Colonic mucosa (tissue), 4 donors: ENCODE measurements at places on chromosomes 3 and 15. TPM values are rescaled to one million over a fixed set of nuclear protein-coding genes. Genes with fewer than 3 reads are reported as not detected.

The SEMA3B gene
- total RNA-seq, result 57.0 TPM

The PLA2G4E gene
- not detected for total RNA-seq

- H3K27ac ChIP-seq, result no peak overlapping the region
- H3K27me3 ChIP-seq, result no peaks in the 10 kb centered on the region
- no peak overlapping the region for H3K4me3 ChIP-seq
- no peaks in the 10 kb centered on the region for H3K36me3 ChIP-seq
- DNase-seq, result no peak
These were observed 110.9 kb upstream of the TPM1 start for GRCh38 chr15:62931650-62932049.

GRCh38 chr15:82080774-82081173 lies 35.0 kb upstream of the MEX3B start:
- H3K27me3 ChIP-seq, result no peaks in the 10 kb centered on the region
- no peak overlapping the region for H3K4me3 ChIP-seq
- H3K36me3 ChIP-seq, result no peaks in the 10 kb centered on the region
- no peak for DNase-seq
- H3K27ac ChIP-seq, result no peak overlapping the region
- H3K4me1 ChIP-seq, result no peaks in the 10 kb centered on the region

DNA sequence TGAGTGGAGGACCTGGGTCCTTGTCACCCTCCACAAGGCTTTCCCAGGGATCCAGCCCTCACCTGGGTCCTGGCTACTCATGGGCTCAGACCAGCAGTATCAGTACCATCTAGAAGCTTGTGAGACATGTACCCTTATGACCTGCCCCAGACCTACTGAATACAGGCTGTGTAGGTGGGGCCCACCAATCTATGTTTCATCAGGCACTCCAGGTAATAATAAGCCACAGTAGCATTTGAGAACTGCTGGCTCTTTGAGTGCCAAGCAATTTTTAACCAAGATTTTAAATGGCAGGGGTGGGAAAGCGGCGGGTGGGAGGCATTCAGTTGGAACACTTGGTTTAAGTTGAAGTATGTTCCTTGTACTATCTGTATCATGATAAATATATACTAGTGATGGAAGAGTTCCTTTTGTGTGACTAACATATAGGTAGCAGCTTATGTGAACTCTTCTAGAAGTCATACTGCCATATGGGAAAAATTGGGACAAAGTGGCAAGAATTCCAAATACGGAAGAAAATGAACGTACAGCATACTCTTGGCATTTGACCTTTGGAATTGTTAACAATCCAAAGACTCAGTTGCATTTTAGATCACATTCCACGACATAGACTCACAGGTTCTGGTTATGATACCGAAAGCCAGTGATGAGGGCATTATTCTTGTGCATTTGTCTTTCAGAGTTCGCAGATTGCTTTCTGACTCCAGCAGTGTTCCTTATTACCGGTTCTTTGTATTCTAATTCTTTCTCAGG lies 190.4 kb downstream of the GHSR start:
- no peak for DNase-seq
- no peak overlapping the region for H3K4me3 ChIP-seq
- H3K36me3 ChIP-seq, result no peaks in the 10 kb centered on the region
- H3K27me3 ChIP-seq, result no peaks in the 10 kb centered on the region
- no peaks in the 10 kb centered on the region for H3K4me1 ChIP-seq

GRCh38 chr15:68559345-68560310 lies 19.2 kb upstream of the CORO2B start:
- H3K36me3 ChIP-seq, result no peaks in the 10 kb centered on the region
- no peak overlapping the region for H3K27ac ChIP-seq
- H3K4me1 ChIP-seq, result no peaks in the 10 kb centered on the region
- H3K4me3 ChIP-seq, result peak overlapping the region; percentile 39
- DNase-seq, result peak; percentile 64
- peaks cover 15% of the 10 kb centered on the region for H3K27me3 ChIP-seq
